NCI-H1048 (cell line): ENCODE measurements at places on chromosomes 4 and X.

DNA sequence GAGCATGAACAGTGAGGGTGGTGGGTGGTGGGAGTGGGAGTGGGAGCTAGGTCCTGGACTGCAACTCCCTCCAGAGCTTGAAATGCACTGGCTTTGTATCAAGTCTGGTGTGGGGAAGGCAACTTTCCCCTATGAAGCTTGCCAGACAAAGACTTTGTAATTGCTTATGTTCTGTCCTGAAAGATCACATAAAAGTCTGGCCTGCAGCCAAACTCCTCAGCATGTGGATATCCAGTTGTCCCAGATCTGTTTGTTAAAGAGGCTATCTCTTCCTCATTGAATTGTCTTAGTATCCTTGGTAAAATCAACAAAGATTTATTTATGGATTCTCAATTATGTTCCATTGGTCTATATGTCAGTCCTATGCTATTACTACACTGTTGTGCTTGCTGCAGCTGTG, 607.9 kb downstream of the GLUD2 start:
- DNase-seq, result no peak

DNA sequence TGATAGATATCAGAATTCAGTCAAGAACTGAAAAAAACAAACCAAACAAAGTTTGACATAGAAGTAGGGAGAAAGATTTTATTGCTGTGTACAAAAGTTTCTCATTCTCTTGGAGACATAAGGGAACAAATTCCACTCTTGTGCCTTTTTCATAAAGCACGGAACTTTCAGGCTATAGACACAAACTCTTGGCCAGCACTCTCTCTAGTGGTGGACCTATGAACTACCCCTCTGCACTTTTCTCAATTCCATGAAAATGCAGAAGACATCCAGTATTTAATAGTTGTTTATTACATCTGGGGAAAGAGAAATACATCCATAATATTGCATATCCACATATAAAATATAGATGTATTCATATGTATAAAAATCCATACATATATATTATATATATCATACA, 291.6 kb upstream of the HS3ST1 start:
- no peak for DNase-seq

GRCh38 chrX:55801811-55802210, 84.3 kb downstream of the RRAGB start:
- DNase-seq, result no peak

GRCh38 chrX:105822138-105823091, at the start of gene NRK:
Gene NRK, plus strand, starts transcription at chrX:105822539. Its CDS starts 307 bp downstream, at chrX:105822846.
- DNase-seq, result no peak

GRCh38 chrX:71239781-71240180, 14.2 kb downstream of the ZMYM3 start:
- no peak for DNase-seq

- DNase-seq, result no peak
These were observed 5.2 kb downstream of the CPZ start for GRCh38 chr4:8597791-8598190.

DNA sequence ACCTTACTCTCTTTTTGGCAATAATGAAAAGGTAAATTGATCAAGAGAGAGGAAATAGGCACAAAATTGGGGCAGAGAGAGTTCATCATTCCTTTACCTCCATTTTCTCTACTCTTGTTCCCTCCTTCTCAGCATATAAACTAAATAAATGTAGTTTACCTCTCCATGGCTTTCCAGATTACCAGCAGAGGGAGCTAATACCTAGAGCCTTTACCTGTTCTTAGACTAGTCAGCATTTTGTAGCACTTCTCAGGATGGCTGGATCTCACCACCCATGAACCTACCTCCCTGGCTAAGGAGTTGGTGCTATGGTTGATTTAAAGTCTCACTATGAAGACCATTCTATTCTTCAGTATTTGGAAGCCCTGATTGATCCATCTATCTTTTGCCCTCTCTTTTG, 15.7 kb downstream of the OFD1 start:
- DNase-seq, result peak; percentile 15

DNA sequence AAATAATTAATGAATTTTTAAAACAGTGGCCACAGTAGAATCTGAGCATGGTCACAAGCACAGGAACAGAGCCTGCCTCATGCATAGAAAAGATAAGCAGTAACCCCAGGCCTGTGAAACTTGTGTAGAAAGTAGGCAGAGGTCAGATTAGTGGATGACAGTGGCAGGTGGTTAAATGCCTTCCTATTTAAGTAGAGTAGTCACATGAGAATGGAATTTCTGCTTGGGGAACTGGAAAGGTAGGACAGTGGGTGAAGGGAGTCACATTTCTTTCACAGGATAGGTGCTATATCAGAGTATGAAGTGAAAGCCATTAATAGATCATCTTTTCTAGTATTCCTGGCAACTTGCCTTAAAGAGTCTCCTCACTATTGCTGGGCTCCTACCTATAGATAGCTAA, 34.9 kb upstream of the ASB12 start:
- DNase-seq, result no peak

DNA sequence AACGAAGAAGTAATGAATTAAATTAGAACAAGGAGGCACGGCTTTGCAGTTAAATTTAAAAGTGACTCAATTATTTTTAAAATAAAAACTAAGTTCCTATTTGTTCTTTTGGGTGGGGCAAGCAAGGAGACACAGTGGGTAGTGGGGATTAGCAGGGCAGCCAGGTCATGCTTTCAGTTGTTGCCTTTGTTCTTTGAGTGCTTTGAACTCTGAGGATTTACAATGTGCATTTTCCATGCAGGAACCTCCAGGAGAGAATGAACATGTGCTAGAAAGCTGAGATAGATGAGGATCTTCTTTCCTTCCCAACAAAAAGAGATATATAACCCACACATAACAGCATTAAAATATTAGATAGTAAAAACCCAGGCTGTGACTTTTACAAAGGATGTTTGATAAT, 420.4 kb upstream of the CTSO start:
- no peak for DNase-seq

- DNase-seq, result no peak
These were observed 10.9 kb downstream of the PPP2R2C start for GRCh38 chr4:6461301-6462165.

DNA sequence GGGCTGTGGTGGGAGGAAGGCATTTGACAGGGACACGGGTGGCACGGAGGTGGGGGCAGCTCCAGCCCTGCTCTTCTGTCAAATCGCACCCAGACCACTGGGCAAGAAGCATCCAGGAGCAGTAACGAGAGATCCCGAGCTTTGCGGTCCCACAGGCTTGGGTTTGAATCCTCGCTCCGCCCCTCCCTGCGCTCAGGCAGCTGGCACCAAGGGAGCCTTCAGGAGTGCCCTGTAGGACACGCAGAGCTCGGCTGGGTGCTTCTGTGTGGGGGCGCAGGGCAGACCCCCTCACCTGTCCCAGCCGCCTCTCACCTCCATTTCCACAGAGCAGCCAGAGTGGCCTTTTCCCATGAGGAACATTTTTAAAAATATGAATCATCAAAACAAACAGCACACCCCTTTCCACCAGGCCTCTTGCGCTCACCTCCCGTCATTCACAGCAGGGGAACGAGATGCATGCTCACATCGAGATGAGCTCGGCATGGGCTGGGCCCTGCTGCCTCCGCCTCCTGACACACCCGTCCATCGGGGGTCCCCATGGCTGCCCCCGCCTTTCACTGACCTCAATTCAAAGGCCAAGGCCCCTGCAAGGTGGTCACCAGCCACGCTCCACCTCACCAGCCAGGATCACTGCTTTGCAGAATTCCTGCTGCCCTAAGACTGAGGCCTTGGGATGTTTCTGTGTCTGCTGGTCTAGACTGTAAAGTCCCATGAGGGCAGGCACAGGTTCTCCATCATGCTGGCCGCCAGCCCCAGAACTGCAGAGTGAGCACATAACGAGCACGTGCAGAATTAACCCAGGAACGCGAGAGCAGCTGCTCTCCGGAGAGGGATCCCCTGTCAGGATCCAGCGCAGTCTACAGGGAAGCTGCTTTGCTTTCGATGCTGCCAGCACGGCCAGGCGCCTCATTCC, 52.7 kb downstream of the ACOX3 start:
- no peak for DNase-seq

DNA sequence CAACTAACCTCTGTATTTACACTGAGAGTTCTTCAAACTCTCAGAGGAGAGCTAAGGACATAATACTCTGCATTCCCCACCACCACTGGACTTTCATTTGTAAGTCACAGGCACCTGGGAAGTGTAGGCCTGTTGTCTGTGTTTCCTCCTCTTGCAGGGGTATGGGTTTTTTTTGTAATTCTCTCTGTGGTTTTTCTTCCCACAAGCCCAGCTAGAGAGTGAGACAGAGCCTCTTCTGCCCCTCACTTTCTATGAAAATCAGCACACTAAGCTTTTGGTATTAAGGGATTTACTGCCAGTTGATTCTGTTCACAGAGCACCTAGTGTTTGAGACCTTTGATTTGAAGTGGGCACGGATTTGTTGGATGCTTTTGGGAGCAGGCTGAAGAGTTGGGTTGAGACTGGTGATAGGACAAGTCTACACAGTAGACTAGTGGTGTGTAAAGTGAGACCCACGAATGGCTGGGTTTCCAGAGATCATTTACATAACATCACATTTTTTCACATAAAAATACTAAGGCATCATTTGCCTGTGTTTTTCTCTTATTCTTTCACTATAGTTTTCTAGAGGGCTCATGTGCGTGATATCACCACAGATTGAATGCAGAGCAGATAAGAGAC, 28.9 kb upstream of the WDR17 start:
- no peak for DNase-seq

DNA sequence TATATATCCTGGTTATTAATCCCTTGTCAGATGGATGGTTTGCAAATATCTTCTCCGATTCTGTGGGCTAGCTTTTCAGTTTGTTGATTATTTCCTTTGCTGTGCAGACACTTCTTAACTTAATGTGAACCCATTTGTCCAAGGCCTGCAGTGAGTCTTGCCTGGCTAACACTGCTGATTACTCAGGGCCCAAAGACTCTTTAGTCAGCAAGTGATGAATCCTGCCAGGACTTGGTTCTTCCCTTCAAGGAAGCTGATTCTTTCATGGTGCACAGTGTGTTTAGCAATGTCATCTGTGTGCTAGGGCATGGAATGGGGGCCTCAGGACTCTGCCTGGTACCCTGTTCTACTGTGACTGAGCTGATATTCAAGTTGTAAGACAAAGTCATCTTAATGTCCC, 81.8 kb upstream of the TEX13A start:
- no peak for DNase-seq

DNA sequence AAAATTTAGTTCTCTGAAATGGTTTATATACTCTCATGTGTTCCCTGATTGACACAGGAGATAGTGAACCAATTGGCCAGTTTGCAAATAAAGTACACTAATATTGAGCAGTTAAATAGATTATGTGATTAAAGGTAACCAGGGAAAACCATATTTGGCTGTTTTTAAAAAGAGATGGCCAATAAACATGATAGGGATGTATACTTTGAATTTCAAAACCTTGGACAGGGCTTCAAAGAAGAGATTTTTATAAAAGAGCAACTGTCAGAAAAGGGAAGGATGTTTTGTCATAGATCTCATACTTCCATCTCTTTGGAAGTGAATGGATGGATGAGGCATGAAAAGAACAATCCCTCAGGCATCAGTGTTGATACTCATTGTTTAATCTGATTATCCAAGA, 825.3 kb downstream of the STIM2 start:
- no peak for DNase-seq

GRCh38 chrX:85907316-85907715, 140.0 kb downstream of the CHM start:
- no peak for DNase-seq

DNA sequence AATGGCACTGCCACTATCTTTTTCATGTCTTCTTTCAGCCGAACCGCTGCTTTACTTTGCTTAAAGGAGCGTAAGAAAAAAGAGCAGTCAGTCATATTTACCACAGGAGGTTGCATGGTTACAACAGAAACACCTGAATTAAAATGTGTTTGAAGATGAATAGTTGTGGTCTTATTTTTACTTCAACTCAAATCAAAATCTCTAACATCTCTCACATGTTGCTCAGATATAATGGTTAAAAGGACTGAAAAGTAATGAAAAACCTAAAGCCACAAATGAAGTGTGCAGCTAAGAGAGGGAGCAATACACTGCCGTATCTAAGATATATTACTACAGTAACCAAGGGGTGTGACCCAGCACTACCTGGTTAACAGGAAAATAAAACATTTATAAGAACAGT, 27.4 kb downstream of the FAM13A start:
- no peak for DNase-seq

DNA sequence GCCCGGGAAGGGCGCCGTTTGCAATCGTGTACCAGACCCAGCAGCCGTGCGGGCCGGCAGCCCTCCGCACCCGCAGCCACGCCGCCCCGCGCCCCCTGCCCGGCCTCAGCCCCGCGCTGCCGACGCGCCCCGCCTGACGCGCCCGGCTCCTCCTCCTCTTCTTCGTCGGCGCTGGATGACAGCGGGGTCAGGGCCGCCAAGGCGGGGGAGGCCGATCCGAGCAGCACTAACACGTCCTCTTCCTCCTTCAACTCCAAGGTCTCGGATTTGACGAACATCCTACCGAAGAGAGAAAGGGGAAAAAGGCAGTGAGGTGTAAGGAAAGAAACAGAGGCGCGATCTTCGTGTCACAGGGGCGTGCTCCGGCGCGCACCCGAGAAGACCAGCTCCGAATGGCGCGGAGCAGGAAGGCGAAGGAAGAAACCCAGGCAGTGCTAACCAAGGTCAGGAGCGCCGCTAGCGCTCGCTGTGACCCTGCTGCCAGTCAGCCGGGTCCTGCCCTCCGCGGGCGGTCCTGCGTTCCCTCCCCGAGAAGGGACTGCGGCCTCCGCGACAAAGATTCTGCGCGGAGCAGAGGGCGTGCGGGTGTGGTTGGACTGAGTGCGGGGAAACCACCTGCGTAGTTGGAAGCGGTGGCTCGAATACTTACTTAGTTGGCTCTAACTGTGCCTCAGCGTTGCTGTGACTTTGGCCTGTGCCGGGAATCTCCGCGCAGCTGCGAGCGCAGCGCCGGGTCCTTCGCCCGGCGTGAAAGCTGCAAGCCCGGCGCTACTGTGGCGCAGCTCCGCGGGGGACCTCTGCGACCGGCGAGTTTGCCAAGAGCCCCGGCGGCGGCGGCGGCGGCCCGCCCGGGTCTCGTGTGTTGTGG, 548 bp downstream of the NEUROG2 start:
- DNase-seq, result no peak

GRCh38 chr4:87934157-87934704, 41.3 kb upstream of the SPP1 start:
- no peak for DNase-seq

DNA sequence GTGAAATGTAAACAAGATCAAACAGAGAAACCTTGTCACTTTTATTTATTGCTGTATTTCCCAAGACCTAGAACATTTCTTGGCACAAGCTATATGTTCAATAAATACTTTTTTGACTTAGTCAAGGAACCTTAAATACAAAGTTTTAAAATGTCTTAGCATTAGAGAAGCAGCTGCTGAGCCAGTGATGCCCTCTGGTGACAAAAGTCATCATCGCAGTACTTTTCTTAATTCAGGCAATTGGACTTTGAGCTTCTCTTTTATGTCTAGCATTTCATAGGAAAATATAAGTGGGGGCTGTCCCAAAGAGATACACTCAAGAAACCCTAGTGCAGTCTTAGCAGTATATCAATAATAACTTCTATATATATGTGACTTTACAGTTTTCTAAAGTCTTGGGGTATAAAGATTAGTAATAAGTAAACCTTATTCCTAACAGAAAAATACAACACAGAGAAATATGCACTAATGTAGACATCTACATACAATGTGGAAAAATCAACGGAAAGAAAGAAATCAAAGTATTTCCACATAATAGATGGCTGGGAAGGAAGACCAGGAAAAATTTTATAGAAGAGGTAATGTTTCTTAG, 118.4 kb downstream of the DTHD1 start:
- DNase-seq, result no peak
